ENCODE measurements at places on chromosomes 16 and 17.

DNA sequence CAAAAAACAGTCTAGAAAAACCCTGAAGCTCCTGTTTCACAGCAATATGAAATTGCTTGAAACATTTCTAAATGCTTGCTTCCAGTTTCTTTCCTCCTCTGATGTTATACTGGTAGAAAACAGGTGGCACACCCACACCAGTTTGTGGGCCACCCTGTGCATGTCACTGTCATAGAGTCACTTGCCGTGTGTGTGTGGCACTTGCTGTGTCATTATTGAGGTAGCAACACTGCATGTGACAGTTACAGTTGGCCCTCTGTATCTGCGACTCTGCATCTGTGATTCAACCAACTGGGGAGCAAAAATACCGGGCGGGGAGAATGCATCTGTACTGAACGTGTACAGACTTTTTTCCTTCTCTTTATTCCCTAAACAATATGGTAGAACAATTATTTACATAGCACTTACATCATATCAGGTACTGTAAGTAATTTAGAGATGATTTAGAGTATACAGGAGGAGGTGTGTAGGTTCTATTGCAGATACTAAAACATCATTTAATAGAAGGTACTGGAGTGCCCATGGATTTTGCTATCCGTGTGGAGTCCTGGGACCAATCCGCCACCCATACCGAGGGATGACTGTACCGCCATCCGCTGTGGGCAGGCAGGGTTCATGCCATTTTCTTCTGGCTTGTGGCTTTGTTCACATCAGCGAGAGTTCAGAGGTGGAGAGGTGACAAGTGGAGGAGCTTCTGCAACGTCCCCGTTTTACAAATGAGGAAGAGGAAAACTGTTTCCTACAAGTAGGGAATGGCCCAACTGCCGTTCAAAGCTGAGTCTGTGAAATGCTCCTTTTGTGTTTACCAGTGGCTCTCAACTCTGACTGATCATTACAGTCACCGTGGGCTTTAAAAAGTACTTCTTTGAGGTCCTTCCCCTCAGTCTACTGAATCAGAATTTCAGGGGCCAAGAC, 373.7 kb downstream of the SNX29 start:
- no peak for DNase-seq

DNA sequence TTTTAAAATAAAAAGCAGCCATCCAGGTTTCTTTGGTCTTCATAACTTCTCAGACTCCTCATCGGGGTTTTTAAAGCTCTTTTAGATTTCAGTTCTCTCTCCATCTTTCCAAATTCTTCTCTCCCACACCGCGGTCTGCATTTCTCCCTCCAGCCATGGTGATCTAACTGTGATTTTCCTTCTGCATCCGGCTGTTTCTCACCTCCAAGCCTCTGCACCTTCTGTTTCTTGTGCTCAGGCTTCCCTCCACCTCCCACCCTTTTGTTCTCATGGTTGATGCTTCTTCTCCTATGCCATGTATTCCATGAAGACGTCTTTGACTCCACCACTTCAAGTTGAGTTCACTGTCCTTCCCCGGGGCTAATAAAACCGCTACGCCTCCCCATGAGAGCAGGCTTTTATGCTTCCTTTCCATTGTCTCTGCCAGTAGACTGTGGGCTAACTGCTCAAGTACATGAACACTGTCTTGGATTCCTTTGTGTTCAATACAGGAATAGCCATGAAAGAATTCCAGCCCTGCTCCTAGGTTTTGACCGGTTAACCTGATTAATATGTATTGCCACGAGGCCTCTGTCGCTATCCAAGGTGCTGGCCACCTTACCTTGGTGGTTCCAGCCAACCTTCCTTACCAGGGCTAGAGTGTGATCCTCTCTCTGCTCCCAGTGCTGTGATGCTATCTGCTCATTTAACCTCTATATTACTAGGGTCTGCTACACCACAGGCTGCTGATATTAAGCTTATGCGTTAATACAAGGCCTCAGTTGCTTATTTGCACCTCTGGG, 625.1 kb downstream of the HS3ST4 start:
- no peak for DNase-seq

DNA sequence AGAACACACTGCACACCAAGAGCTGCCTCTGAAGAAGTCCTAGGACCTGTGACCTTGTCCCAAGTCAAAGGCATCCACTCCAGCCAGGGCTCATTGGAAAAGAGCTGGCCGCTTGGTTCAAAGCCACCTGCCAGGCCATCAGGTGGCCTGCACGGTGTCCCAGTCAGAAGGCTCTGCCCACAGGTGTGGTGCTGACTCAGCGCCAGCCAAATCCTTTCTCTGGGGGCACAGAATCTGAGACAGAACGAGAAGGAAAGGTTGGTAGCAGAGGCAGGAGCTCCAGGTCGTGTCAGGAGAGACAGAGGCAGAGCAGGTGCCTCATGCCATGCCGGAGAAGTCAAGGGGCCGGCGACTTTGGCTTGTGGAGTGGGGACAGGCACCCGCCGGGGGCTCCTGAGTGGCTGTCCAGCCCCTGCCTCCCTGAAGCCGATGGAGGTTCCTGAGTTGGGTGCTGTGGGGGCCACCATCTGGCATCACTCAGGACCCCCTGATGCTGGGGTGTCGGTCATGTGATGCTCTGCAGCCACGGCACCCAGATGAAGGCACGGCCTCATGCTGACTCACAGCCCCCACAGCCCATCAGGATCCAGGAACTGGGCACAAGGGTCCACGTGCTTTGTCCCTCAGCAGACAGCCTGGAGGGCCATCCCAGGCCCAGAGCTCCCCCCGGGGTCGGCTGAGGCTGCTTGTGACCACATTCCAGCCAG, 128.1 kb upstream of the FOXF1 start:
- DNase-seq, result no peak

GRCh38 chr17:1000597-1001461, 3.9 kb downstream of the TIMM22 start:
- no peak for DNase-seq

DNA sequence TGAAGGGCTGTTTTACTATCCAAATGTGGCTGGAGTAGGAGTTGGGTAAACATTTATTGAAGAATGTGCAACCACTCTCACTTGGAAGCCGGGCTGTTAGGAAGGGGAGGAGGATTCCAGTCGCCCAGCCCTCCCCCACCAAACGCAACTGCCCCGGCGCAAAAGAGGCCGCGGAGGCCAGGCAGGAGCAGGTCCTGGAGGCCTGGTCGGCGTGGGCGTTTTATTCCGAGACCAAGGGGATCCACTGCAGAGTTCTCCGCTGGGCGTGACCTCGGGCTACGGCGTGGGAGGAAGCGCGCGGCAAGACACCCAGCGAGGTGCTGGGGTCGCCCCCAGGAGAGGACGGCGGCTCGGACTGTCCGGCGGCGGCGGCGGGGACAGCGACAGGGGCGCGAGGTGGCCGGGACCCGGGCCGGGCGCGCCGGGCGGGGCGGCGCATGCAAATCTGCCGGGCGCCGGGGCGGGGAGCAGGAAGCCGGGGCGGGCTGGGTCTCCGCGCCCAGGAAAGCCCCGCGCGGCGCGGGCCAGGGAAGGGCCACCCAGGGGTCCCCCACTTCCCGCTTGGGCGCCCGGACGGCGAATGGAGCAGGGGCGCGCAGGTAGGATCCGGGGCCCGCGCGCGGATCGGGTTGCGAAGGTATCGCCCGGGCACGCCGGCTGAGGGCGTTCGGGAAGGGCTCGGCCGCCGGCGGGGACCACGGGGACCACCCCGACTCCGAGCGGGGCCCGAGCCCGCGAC, at the start of gene IL4R:
IL4R (plus strand) TSS at position 553 of the 739 bp plus-strand sequence. CDS start 26,230 bp downstream, outside the sequence.
- DNase-seq, result peak; percentile 17

- no peak for DNase-seq
These were observed 8.4 kb downstream of the PER1 start for GRCh38 chr17:8143581-8144400.

GRCh38 chr16:1961651-1962067, 2.3 kb downstream of the NDUFB10 start:
- DNase-seq, result peak; percentile 55

- no peak for DNase-seq
These were observed 6.5 kb upstream of the C16orf74 start for GRCh38 chr16:85757341-85757822.

DNA sequence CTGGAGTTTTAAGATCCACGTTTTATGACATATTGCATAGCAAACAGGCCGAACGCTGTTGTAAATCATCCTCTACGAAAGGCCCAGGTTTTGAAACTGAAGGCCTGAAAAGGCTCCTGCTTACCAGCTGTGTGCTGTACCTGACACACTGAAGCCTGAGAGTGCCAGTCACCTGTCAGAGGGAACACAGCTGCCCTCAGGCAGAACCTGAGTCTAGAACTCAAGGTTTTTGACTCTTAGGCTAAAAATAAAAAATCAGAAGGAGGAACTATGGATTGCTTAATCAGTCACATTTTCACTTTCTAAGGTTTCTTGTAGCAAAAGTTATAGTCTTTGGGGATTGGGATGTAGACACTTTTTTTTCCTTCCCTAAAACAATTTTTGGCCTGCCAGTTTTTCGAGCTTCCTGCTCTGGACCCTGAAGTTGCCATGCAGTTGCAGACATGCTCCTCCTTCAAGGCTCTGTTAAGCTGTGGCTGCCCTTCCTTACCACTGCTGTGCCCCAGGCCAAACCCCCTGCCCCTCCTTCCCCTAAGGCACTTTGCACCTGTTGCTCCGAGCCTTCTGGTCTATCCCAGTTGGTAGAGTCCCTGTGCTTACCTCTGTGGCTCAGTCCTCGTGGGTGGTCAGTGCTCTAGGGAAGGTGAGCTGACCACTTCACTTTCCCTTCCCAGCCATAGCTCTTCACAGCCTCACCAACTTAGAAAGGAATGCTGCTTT, 56.6 kb downstream of the TENT4B start:
- no peak for DNase-seq

DNA sequence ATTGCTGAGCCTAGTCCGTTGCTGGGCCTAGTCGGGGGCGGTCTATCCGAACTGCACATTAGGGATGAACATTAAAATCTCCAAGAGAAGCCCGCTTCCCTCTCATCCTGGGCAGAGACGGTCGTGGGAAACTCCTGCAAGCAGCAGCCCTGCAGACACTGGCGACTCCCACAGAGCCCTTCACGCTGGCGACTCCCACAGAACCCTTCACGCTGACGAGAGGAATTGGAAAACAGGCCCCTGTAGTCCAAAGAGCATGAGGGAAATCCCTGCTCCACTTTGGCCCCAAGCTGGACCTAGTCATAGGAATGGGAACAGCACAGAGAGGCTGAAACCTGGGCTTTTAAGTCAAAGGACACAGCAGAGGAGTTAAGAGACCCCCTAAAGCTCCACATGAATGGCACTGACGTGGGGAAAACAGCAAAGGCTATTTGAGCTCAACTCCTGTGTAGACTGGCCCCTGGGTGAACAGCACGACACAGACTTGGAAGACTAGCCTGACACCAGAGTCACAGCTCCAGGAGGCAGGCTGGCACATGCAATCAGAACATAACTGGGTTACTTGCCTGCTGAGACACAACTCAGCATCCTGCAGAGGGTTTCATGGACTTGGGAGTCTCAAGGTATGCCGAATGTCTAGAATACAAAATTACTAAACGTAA, 42.2 kb downstream of the WDR45B start:
- no peak for DNase-seq

GRCh38 chr16:12819126-12820117, 15.7 kb upstream of the CPPED1 start:
- peak; percentile 74 for DNase-seq

DNA sequence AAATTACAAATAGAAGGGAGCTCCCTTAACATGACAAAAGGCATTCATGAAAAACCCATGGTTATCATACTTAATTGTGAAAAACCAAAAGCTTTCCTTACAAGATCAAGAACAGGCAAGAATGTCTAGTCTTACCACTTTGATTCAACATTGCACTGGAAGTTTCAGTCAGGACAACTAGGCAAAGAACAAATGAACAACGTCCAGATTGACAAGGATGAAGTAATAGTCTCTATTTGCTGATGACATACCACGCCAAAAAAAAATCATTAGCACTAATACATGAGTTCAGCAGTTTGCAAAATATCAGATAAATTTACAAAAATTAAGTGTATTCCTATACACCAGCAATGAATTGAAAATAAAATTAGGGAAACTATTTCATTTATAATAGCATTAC, 200.2 kb downstream of the TOX3 start:
- DNase-seq, result no peak

GRCh38 chr17:52648995-52649394, 490.5 kb upstream of the CA10 start:
- no peak for DNase-seq

DNA sequence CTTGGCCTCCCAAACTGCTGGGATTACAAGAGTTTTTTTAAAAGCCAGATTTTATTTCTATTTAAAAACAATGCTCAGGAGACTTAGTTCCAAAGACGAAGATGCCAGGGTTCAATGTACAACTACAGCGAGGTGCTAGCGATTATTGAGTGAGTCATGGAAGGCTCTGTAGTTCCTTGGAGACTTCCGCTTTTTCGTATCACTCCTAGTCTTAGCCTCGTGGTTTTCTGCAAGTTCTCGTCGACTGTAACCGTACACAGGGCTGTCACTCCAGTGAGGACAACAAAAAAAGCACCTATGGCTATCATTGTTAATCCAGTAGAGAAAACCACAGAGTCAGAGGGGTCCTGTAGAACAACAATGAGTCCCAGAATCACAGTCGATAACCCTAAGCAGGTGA, 22.7 kb upstream of the ZC3H7A start:
- DNase-seq, result no peak

GRCh38 chr16:67053767-67054334, 24.9 kb downstream of the CBFB start:
- DNase-seq, result no peak

DNA sequence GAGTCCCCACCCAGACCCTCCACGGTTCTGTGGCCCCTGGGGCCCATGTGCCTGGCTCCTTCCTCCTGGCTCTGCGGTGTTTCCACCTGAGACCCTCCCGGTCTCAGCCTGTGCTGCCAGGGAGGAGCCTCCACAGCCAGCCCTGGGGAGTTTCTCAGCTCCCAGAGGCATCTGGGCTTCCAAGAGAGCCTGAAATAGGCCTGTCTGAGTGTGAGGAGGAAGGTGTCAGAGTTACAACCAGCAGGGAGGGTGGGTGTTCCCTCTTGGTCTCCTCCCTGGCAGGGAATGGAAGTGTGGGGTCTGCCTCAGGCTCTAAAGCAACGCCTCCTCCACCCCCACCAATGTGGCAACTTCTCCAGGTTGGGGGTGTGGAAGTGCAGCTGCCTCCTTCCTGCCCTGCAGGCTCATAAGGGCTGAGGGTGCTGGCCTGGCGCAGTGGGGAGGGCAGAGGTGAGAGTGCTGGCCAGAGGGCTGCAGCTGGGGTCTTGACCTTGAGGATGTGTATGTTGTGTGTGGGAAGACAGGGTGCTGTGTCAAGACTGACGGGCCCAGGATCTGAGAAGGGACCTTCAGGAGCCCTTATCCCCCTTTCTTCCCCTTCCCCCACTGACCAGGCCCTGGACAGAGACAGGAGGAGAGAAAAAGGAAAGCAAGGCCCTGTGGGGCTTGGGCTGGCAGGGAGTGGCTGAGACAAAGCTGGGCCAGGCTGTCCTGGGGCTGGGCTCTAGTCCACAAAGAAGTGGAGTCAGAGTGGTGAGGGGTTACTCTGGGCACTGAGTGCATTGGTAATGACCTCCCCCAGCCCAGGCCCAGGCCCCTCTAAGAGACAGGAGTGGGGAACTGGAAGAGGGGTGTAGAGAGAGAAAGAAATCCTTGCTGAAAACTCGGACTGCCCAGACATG, 2.4 kb downstream of the CYGB start:
- no peak for DNase-seq

Data from BE2C (cell line).